ENCODE measurements at places on chromosomes 3 and 15.

- H3K36me3 ChIP-seq = peaks cover 2% of the 10 kb centered on the region
- H3K27me3 ChIP-seq = no peaks in the 10 kb centered on the region
- H3K27ac ChIP-seq = peak overlapping the region; percentile 1
Measured at GRCh38 chr3:15861163-15861562, 63.4 kb upstream of the ANKRD28 start.

DNA sequence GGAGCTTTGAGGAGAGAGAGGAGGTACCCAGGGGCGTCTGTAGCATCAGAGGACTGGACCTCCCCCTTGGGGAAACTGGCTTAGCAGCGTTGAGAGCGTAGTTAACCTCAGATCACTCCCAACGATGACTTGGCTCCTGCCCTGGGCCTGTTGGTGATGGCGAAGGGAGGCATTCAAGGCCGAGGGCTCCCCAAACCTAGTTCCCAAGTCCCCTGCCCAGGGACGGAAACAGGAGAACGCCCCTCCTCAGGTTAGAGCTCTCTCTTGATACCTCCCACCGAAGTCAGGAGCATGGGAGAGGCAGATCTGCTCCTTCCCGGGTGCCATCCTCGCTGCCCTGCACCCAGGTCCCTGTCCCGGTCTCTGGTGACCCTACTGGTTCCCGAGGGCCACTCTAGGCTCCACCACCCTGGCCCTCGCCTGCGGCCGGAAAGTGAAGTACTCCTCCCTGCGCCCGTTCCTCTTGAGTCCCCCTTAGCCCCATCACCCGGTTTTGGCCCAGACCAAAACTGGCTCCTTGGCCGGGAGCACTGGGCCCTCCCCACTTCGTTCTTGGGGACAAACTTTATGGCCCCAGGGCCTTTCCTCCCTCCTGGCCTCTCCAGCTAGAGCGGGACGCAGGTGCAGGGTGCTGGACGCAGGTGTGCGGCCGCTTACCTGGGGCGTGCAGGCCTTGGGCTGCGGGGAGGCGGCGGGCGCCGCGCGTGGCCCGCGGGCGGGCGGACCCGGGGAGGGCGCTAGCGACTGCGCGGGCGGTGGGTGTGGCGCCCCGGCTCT is 2.6 kb upstream of the SKOR1 start:
- H3K27ac ChIP-seq = no peak overlapping the region
- no peak for DNase-seq
- H3K36me3 ChIP-seq = peaks cover 8% of the 10 kb centered on the region
- H3K4me3 ChIP-seq = peak overlapping the region; percentile 50
- H3K27me3 ChIP-seq = peaks cover 75% of the 10 kb centered on the region

GRCh38 chr3:182182531-182182968 is 470.8 kb downstream of the SOX2 start:
- DNase-seq = no peak
- no peaks in the 10 kb centered on the region for H3K36me3 ChIP-seq
- no peak overlapping the region for H3K27ac ChIP-seq

DNA sequence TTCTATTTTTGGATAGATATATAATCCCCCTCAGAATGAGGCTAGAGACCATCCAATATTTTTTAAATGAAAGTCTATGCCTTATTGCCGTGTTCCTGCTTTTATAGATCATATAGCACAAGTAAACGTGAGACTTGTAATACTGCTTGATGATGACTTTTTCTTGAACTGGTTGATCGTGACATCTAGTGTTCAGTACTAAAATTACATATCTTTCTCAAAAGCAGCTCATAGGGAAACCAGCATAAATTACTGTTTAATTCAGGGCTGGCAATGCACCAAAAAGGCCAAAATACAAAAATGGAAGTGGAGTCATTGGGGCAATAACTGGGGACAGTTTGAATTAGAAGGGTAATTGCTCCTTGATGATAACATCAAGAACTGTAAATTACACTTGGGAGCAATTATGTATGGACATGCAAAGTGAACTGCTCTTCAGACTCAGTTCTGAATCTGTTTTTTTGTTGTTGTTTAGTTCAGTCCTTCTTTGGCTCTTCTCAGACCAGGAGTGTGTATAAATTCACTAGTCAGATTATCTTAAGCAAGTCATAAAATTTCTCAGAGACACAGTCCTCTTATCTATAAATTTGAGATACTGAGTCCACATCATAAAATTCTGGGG is 325.3 kb downstream of the THSD4 start:
- no peak overlapping the region for H3K27ac ChIP-seq
- peaks cover 12% of the 10 kb centered on the region for H3K27me3 ChIP-seq
- no peaks in the 10 kb centered on the region for H3K4me1 ChIP-seq
- H3K4me3 ChIP-seq = no peak overlapping the region

DNA sequence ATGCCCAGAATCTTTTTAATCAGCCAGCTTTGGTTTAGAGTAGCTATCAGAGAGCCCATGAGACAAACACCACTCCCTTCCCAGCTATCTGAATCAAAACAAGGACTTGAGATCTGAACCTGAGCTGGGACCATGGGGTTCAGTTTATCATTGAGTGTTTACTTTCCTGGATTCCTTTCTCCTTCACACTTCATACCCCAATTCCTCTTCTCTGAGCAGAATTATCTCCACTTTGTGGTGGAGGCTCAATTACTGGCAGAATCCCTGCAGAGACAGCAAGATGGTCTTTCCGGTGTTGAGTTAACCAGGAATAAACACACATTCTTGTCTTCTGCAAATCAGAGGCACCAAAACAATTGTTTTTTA is 102.4 kb downstream of the RPL22L1 start:
- no peak overlapping the region for H3K4me3 ChIP-seq
- no peak overlapping the region for H3K27ac ChIP-seq
- no peaks in the 10 kb centered on the region for H3K36me3 ChIP-seq
- H3K27me3 ChIP-seq = peaks cover 2% of the 10 kb centered on the region
- no peaks in the 10 kb centered on the region for H3K4me1 ChIP-seq
- DNase-seq = no peak

- H3K4me3 ChIP-seq = no peak overlapping the region
- H3K4me1 ChIP-seq = peaks cover 5% of the 10 kb centered on the region
Measured at GRCh38 chr3:99850608-99851007, 32.9 kb downstream of the CMSS1 start.

DNA sequence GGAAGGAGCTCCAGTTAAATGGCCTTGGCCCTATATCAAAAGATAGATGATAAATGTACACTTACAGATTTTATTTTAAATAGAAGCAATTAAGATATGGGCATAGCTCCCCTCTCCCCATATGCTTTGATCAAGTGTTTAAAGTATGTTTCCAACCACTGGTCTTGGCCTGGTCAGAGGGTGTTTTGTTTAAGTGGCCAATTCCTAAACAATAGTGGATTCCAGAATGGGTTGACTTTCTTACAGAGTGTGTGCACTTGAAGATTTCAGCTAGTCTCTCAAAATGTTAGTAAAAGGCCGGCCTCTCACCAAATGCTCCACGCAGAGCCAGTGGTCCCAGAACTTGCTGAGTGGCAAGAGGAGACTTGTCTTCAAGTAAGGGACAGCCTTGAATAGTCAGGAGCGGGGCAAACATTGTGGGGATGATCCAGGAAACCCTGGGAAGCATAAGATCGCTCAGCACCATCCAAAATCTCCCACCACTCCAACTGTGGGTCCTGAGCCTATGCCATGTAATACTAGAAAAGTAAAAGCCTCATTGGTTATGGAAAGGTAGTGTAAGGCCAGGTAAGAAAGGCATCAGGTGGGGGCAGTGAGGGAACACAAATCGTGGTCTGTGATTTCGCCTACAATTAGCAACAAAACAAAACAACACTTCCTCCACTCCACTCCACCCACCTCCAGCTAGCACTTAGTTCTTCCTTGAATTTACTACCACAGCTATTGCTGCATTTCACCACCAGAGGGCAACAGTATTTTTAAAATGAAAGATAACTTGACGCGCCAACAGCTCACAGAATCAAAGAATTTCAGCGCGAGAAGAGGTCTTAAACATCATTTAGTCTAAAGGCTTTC is 4.8 kb downstream of the RARRES1 start:
- H3K4me3 ChIP-seq = peak overlapping the region; percentile 56
- peaks cover 3% of the 10 kb centered on the region for H3K27me3 ChIP-seq
- peaks cover 34% of the 10 kb centered on the region for H3K4me1 ChIP-seq
- peaks cover 5% of the 10 kb centered on the region for H3K36me3 ChIP-seq
- peak; percentile 46 for DNase-seq
- H3K27ac ChIP-seq = no peak overlapping the region

DNA sequence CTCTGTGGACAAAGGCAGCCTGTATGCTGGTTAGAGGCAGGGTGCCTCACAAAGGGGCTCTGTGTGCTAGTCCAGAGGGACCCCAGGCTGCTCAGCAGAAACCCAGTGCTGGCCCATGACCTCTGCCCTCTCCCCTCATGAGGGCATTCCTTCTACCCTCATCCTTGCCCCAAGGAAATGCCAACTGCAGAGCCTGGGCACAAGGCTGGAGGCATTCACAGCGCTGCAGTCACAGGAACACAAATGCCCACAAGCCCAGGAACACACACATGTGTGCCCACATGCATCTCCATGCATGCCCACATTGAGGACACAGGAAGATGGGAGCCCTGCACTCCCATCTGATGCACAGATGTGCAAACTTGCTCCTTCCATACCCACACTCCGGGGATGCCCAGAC is 3.8 kb downstream of the INKA1 start:
- H3K4me1 ChIP-seq = peaks cover 83% of the 10 kb centered on the region
- peaks cover 2% of the 10 kb centered on the region for H3K27me3 ChIP-seq
- H3K27ac ChIP-seq = peak overlapping the region; percentile 96
- peaks cover 36% of the 10 kb centered on the region for H3K36me3 ChIP-seq
- peak overlapping the region; percentile 82 for H3K4me3 ChIP-seq
- no peak for DNase-seq

DNA sequence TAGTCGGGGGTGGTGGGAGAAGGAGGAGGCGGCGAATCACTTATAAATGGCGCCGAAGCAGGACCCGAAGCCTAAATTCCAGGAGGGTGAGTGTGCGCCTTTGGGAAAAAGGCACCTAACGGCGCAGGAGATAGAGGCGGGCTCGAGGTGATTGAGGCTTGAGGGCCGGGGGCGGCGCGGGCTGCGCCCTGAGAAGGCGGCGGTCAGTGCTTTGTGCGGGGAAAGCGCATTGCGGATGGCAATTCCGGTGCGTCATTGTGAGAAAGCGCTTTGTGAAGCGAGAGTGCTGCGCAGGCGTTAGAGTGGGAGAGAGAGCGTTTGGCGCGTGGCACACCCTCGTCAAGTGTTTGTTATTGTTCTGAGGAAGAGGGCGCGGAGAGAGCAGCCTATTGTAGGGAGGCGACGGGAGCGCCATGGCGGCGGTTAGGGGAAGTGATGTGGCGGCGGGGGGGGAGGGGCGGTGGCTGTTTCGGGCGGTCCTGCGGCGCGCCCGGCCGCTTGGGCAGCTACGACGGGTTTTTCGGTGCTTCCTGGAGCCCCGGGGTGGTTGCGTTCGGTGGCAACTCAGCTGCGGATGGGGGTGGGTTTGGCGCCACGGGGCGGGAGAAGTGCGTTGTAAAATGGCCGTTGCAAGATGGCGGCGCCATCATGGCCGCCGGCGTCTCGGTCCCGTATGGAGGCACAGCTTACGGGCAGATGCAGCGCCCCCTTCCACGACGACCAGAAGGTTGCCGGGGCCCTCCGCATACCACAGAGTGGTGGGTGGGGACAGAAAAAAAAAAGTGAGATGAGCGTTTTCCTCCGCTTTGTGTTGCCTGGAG is 492 bp downstream of the MORF4L1 start:
- peak overlapping the region; percentile 99 for H3K4me3 ChIP-seq
- peak overlapping the region; percentile 100 for H3K27ac ChIP-seq
- H3K4me1 ChIP-seq = peaks cover 40% of the 10 kb centered on the region
- peaks cover 11% of the 10 kb centered on the region for H3K36me3 ChIP-seq
- no peaks in the 10 kb centered on the region for H3K27me3 ChIP-seq
- DNase-seq = peak; percentile 95

DNA sequence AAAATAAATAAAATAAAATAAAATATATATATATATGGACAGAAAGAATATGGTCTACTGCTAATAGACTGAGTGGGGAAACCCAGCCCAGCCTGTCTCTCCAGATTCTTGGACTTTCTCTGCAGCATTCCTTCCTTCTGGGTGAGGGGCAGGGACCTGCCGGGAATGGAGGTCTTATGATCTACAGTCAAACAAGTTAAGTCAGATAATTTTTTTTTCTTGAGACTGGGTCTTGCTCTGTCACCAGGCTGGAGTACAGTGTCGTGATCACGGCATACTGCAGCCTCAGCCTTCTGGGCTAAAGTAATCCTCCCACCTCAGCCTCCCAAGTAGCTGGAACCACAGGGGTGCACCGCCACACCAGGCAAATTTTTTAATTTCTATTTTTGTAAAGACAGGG is 33.5 kb upstream of the ZNF774 start:
- peaks cover 1% of the 10 kb centered on the region for H3K27me3 ChIP-seq
- H3K36me3 ChIP-seq = no peaks in the 10 kb centered on the region
- H3K4me3 ChIP-seq = no peak overlapping the region
- no peak for DNase-seq
- peaks cover 6% of the 10 kb centered on the region for H3K4me1 ChIP-seq

DNA sequence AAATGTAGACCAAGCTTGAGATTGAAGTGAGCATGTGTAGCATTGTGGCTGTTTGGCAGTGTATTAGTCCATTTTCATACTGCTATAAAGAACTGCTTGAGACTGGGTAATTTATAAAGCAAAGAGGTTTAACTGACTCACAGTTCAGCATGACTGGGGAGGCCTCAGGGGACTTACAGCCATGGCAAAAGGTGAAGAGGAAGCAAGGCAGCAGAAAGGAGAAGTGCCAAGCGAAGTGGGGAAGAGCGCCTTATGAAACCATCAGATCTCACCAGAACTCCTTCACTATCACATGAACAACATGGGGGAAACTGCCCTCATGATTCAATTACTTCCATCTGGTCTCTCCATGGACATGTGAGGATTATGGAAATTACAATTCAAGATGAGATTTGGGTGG is 8.6 kb upstream of the CERS3 start:
- H3K4me3 ChIP-seq = no peak overlapping the region
- no peak overlapping the region for H3K27ac ChIP-seq
- H3K36me3 ChIP-seq = peaks cover 17% of the 10 kb centered on the region
- peaks cover 2% of the 10 kb centered on the region for H3K4me1 ChIP-seq
- H3K27me3 ChIP-seq = peaks cover 1% of the 10 kb centered on the region
